AML-193 (cell line): ENCODE measurements at places on chromosomes 3 and 15.

GRCh38 chr3:103048068-103048722 is 613.4 kb downstream of the ZPLD1 start:
- DNase-seq: peak; percentile 36

DNA sequence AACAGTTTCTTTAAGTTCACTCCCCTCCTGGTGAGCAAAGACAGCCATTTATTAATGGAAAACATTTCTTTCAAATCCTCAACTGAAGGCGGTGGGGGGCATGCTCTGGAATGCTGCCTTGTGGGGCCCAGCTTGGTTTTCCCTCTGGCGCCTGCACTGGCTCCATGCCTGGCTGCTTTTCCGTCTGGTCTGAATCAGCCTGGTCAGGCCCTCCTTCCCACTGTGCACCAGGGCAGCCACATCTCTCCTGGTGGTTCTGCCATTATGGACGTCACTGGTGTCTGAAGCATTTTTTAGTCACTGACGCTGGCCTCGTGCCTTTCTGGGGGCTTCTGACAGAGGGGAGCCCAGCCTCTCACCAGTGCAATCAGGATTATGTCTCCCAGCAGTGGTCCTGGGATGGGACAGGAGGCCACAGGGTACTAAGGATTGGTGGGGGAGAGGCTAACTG is 57.6 kb upstream of the APEH start:
- no peak for DNase-seq

- DNase-seq: no peak
Observed at GRCh38 chr15:66327736-66328135, 28.7 kb downstream of the TIPIN start.

- DNase-seq: no peak
Observed at GRCh38 chr3:3664935-3665334, 134.3 kb upstream of the LRRN1 start.

GRCh38 chr3:153767601-153768560 is 353.3 kb upstream of the ARHGEF26 start:
- no peak for DNase-seq

GRCh38 chr3:64160000-64160695 is 65.1 kb downstream of the PRICKLE2 start:
- DNase-seq: no peak

GRCh38 chr3:47421741-47422649 is 41.2 kb downstream of the PTPN23 start:
- peak; percentile 48 for DNase-seq

GRCh38 chr3:136882571-136882970 is 20.6 kb downstream of the NCK1 start:
- DNase-seq: no peak

DNA sequence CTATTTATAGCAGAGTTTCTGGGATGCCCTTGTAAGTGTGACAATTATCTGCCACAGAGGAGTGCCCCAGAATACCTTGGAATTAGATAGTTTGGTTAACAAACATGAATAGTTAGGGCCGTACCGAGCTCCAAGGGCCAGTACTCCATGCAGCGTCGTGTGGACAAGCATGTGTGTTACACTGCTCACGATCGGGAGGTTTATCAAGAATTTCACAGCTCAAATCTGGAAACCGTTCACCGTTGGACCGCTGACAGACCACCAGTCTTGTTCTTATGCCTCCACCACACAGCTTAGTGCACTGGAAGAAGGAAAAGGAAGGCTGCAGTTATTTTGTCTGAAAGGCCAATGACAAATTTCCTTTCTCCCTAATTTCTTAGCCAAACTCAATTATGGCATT is 93.7 kb downstream of the ADAMTS9 start:
- DNase-seq: no peak
